GOT3 (cell line): ENCODE measurements at places on chromosomes 1 and 21.

DNA sequence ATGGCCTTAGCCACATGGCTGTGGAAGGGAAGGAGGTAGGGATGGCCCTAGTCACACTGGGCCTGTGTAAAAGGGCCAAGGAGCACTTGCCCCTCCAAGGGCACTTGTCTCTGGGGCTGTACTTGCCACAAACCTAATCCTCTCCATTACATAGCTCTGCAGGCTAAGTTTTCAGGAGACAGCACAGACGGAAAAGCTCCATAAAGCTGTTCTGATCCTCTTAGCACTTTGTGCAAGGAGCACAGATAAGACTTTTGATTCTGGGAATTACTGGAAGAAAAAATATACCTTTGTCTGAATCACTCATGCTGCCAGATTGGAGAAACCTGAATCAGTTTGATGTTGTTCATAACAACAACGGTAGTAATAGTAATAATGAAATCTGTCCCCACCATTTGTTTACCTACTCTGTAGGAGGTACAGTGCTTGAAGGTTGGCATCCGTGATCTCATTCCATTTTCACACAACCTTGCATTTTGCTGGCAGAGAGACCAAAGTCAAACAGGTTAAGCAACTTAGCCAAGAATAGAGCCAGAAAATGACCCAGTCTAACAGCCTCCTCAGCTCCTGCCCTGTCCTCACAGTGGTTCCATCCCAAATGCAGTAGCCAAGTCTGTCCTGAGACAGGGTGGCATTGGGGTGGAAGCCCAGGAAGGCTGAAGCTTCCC is 207.1 kb downstream of the ROR1 start:
- DNase-seq: no peak

DNA sequence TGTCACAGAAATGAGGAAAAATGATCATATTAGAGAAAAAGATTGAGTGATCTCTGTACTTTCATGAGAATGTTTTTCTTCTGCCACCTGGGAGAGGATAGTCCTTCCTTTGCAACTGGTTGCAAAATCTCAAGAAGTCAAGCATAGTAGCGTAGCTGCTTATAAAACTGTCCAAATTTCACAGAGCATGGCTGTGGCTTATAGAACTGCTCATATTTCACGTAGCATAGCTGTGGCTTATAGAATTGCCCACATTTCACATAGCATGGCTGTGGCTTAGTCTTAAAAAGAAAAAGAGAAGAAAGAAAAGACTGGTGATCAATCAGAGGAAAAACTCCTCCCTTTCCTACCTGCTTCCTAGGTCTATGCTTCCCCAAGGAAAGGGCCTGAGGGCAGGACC is 329.5 kb downstream of the SIPA1L2 start:
- no peak for DNase-seq

- no peak for DNase-seq
Observed at GRCh38 chr1:49026230-49026811, 249.6 kb upstream of the BEND5 start.

DNA sequence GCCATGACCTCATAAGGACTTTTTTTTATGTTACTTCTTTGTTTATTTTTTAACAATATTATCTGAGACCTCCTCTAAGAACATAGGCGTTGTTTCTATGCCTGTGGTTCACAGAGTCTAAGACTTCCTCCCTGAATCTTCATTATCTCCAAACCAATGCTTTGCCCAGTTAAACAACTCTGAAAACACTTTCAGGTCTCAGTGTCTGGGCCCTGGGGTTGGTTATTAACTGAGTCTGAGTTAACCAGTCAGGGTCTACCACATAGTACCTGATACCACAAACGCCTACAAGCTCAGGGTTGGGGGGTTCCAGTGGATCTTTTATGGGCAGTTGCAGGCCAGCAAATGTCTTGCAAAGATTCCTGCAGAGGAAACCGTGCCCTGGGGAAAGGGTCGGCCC is 138.2 kb downstream of the AJAP1 start:
- no peak for DNase-seq

DNA sequence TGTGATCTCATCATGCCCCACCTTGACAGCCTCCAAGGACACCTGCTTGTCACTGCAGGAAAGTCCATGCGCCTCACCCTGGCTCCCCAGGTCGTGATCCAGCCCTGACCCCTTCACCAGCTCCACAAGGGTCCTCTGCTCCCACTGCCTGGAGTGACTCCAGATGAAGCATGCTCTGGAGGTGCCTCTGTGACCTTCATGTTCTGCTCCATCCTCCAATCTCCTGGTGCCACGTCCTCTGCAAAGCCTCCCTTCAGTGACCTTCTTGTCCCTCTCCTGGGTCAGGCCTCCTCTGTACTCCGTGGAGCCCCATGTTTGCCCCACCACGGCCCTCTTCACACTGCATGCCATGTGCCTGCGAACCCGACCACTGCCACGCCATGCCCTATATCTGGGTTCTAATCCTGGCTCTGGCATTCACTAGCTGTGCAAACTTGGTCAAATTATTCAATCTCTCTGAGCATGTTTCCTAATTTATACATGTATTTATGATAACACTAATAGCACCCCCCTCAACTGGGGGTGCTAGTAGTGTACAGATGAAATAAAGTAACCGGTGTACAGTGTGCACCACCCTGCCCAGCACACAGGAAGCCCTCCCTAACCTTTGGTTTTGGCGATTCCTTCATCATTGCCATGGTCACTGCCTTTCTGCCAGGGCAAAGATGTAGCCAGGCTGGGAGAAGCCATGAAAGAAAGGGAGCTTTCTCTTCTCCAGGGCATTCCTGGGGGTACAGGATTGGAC is 77.4 kb downstream of the STUM start:
- DNase-seq: no peak

DNA sequence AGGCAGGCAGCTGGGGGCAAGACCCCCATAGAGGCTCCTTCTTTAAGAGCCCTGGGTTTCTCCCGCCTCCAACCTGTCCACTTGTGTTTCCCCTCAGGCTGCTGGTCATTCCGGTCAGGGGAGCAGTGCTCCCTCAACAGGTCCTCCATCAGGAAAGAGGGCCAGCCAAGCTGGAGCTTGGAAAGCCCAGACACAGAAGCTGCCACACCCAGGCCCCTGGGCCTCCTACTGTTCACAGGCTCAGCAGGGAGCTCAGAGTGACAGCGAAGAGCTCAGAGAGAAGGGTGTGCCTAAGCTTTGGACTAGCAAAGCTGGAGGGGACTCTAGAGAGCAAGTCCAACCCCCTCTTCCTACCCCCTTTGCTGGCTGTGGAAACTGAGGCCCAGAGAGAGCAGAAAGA is 10.3 kb upstream of the CDCP2 start:
- no peak for DNase-seq

- no peak for DNase-seq
Observed at GRCh38 chr1:226494092-226494609, 54.4 kb upstream of the STUM start.
